Cardiac ventricle fibroblast (primary cell): ENCODE measurements at places on chromosomes 16 and 17. TPM values are rescaled to one million over a fixed set of nuclear protein-coding genes. Genes with fewer than 3 reads are reported as not detected.

The G6PC1 gene
- not detected in 2 replicates for total RNA-seq

The PLEKHG4 gene
- 6.8 and 13.0 TPM in 2 replicates for total RNA-seq

The CA5A gene
- not detected in 2 replicates for total RNA-seq

The FOXK2 gene
- 23.2 and 24.8 TPM in 2 replicates for total RNA-seq

The SNAI3 gene
- not detected in 2 replicates for total RNA-seq

The CRISPLD2 gene
- total RNA-seq: 5.8 and 10.7 TPM in 2 replicates

The KAT8 gene
- 21.0 and 22.6 TPM in 2 replicates for total RNA-seq

The WNK4 gene
- total RNA-seq: 1.4 and 1.5 TPM in 2 replicates

The BAIAP2 gene
- 12.6 and 22.0 TPM in 2 replicates for total RNA-seq

The BICDL2 gene
- total RNA-seq: 0.15 and 0.25 TPM in 2 replicates

The CES5A gene
- total RNA-seq: not detected in 2 replicates

The FBXO39 gene
- total RNA-seq: 0.31 and 0.39 TPM in 2 replicates

The TBC1D3 gene
- not detected in 2 replicates for total RNA-seq

The KRTAP1-1 gene
- not detected in 2 replicates for total RNA-seq

The KIF18B gene
- total RNA-seq: 1.00 and 1.5 TPM in 2 replicates

The SBK1 gene
- not detected in 2 replicates for total RNA-seq

The TBC1D3D gene
- not detected in 2 replicates for total RNA-seq

The EPX gene
- not detected in 2 replicates for total RNA-seq

The SRCIN1 gene
- total RNA-seq: under 0.01 and 0.06 TPM in 2 replicates

The HSF5 gene
- not detected in 2 replicates for total RNA-seq

The SLC35G6 gene
- total RNA-seq: not detected in 2 replicates

The MFSD6L gene
- total RNA-seq: not detected in 2 replicates

The SHBG gene
- total RNA-seq: 0.81 and 0.83 TPM in 2 replicates

The FBXO31 gene
- 23.4 and 34.6 TPM in 2 replicates for total RNA-seq

The CPHXL2 gene
- total RNA-seq: not detected in 2 replicates

The LGALS9C gene
- not detected in 2 replicates for total RNA-seq

The CLEC3A gene
- total RNA-seq: not detected in 2 replicates

The NACA2 gene
- not detected in 2 replicates for total RNA-seq

The TMEM114 gene
- not detected in 2 replicates for total RNA-seq

The CHST6 gene
- 0.54 and 0.56 TPM in 2 replicates for total RNA-seq

The TAT gene
- total RNA-seq: not detected in 2 replicates

The ATP2C2 gene
- total RNA-seq: not detected in 2 replicates

The GLIS2 gene
- 8.0 and 9.4 TPM in 2 replicates for total RNA-seq

The ZNF75A gene
- 10.9 and 19.3 TPM in 2 replicates for total RNA-seq

The WNT9B gene
- total RNA-seq: not detected in 2 replicates

The C1QTNF8 gene
- not detected in 2 replicates for total RNA-seq

The NPTX1 gene
- under 0.01 TPM in 1 of 2 replicates, not detected in the other for total RNA-seq

The KRT20 gene
- total RNA-seq: not detected in 2 replicates

The CX3CL1 gene
- 3.4 and 5.6 TPM in 2 replicates for total RNA-seq

The PPP1R1B gene
- 89.5 and 113 TPM in 2 replicates for total RNA-seq

The KRT32 gene
- not detected in 2 replicates for total RNA-seq

The PIPOX gene
- 0.24 TPM in 1 of 2 replicates, not detected in the other for total RNA-seq

The NPIPB2 gene
- total RNA-seq: 1.1 and 7.0 TPM in 2 replicates

The PRPF8 gene
- 99.4 and 109 TPM in 2 replicates for total RNA-seq

The KRT28 gene
- not detected in 2 replicates for total RNA-seq

The C16orf86 gene
- 2.4 and 12.9 TPM in 2 replicates for total RNA-seq

The ASGR1 gene
- total RNA-seq: 0.24 and 0.25 TPM in 2 replicates

The APOBR gene
- total RNA-seq: not detected in 2 replicates

The PERCC1 gene
- total RNA-seq: not detected in 2 replicates

The FOXN1 gene
- total RNA-seq: not detected in 2 replicates

The NPIPA3 gene
- total RNA-seq: not detected in 2 replicates

The SHISA9 gene
- not detected in 2 replicates for total RNA-seq

The KCTD19 gene
- not detected in 2 replicates for total RNA-seq

The BORCS6 gene
- total RNA-seq: 5.5 and 7.9 TPM in 2 replicates

The C16orf96 gene
- not detected in 2 replicates for total RNA-seq

The CTDNEP1 gene
- total RNA-seq: 78.3 and 99.5 TPM in 2 replicates

The HBQ1 gene
- 4.1 TPM in 1 of 2 replicates, not detected in the other for total RNA-seq

The IRX6 gene
- total RNA-seq: not detected in 2 replicates

The CCDC154 gene
- 0.39 TPM in 1 of 2 replicates, not detected in the other for total RNA-seq
